ENCODE measurements at places on chromosomes 5 and 9. TPM values are rescaled to one million over a fixed set of nuclear protein-coding genes. Genes with fewer than 3 reads are reported as not detected.

Gene ARSI
- total RNA-seq: 32.7 TPM

GRCh38 chr5:72107901-72108201 lies 576 bp downstream of the MAP1B start:
- DNase-seq: peak; percentile 61

- DNase-seq: peak; percentile 87
Observed at GRCh38 chr5:138230261-138230660, 17.1 kb upstream of the CDC23 start.

DNA sequence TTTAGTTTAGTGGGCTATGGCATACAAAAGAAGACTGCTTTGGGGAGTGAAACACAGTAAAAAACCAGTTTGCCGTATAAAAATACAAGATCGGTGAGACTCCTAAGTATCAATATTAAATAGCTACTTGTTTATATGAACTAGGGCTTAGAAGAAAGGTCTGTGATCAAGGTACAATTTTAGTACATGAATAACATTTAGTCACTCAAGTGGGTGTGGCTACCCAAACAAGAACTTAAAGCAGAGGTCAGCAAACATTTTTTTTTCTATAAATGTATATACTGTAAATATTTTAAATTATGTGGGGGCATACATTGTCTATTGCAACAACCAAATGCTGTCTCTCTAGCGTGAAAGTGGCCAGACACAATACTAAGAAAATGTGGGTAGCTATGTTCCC lies 1452.5 kb upstream of the NUDT12 start:
- no peak for DNase-seq

DNA sequence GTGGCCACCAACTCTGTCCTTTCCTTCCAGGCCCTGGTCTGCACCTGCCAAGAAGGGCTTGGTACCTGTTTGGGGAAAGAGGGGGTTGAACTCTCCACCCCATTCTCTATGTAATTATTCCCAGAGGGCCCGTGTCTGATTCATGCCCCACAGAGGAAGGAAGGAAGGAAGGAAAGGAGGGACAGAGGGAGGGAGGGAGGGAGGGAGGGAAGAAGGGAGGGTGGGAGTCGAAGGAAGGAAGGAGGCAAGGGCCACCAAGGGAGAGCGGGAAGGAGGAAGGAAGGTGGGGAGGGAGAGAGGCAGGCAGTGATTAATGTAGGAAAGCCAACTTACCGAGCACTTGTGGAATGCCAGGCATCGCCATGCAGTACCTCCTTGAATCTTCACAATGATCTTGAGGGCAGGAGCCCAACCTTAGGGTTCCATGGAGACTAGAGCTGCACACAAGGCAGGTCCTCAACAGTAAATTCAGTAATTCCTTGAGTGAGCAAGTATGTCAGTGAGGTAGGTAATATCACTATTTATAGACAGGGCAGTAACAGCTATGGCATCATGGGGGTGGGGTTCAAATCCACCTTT lies 75.8 kb downstream of the FGF18 start:
- DNase-seq: peak; percentile 71

DNA sequence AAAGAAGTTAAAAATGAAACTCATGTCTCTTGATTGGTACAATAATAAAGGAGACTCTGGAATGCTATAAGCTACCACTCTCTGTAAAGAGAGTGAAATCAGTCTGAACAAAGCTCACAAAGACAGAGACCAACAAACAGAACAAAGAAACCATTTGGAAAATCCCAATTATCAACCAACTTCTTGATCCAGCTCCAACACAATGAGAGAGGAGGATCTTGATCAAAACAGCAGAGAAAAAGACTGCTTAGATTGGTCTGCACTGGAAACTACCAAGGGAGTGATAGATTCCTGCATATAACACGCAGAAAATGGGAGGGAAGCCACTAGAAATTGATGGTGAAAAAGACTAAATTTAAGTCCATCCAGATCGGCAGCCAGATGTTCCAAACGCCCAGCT lies 23.1 kb upstream of the RNF38 start:
- DNase-seq: no peak
